ENCODE measurements at places on chromosomes 1 and 21.
A peak's percentile ranks its signal among the peaks of the same experiment; 100 is the strongest.

DNA sequence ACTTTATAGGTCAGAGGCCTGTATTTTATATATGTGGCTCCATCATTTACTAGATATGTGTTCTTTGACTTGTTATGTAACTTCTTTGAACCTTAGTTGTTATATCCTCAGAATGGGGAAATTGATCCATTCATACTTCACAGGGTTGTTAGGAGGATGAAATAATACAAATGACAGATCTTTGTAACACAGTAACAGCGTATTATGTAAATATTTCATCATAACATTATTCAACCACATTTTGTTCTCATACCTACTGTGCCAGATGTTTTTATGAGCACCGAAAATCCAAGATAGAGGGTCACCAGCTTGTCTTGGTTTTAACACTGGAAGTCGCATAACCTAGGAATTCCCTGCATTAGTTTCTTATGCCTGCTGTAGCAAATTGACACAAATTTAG, 3.3 kb downstream of the SUCO start:
- DNase-seq: no peak

DNA sequence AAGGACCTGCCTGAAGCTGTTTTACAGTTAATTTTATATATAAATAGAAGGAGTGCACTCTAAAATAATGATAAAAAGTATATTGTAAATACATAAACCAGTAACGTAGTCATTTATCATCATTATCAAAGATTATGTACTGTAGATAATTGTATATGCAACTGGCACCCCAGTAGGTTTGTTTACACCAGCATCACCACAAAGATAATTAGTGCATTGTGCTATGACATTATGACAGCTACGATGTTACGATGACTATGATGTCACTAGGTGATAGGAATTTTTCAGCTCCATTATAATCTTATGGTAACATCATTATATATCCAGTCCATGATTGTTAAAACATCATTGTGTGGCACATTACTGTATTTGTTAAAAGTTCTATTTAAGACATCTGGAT, 185.2 kb downstream of the LBR start:
- DNase-seq: no peak

GRCh38 chr1:52641307-52641706, 8.3 kb downstream of the SHISAL2A start:
- no peak for DNase-seq

DNA sequence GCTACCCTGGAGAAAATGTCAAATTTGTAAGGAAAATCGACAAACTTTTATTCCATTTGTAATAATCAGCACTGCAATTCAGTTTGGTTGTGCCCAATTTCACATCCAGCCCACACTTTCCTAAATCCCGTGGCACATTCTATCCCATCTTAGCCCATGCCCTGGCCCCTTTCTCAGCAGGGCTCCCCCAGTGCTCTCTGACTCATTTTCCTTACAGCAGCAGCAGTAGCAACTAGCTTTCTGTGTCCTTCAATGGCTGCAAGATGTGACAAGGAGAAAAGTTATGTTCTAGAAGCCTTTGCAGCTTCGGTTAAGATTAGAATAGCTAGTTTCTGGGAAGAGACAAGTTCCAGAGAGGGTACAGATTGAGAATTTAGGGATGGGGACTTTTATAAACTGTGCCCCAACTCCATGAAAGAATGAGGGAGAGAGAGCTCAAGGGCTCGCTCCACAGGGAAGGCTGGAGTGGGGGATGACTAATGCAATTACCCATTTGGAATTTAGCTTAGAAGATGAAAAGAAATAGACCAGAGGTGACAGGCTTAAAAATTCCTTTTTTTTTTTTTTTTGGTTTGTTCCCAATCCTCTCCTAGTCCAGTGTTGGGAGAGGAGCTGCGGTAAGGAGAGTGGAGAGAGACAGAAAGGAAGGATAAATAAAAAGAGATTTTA, 47.0 kb upstream of the POU2F1 start:
- DNase-seq: no peak

DNA sequence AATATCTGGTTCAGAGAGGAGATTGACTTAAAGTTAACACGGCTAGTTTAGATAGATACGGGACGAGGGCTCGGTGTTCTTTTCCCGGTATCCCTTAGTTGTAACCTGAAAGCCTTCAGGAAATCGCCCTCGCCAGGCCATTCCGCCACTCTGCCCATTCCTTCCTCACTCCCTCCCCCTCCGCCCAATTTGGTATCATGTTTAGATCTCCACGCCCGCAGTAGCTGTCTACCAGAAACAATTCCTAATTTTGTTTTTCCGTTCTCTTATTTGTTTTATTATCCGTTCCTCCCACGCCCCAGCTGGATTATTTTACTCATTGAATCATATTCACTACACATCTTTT, 685 bp upstream of the VAMP4 start:
- no peak for DNase-seq

GRCh38 chr1:167728818-167729410, 7.1 kb downstream of the MPZL1 start:
- no peak for DNase-seq

GRCh38 chr1:48309564-48310082, 87.1 kb downstream of the SLC5A9 start:
- no peak for DNase-seq

DNA sequence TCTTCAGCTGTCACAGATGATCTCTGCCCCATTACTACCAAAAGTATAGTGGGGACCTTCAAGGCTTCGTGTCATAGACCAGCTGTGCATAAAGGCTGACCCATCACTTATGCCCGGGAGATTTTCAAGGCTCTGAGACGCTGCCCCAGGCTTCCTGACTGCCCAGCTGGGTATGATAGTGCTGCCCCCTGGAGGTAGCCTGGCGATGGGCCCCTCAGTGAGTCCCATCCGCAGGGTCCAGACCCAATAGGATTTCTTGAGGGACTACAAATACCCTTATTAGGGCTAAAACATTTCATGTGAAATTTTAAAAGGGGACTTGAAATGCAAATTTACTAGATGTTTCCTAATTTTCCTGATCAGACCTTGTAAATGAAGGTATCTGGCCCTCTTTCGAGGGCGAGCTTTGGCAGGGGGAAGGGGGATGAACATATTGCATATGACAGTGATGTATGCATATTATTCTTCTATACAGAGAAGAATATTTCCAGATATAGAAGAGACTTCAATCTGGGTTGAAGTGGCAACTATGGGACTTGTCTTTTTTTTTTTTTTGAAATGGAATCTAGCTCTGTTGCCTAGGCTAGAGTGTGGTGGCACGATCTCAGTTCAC, 11.7 kb upstream of the FCMR start:
- peak; percentile 49 for DNase-seq

DNA sequence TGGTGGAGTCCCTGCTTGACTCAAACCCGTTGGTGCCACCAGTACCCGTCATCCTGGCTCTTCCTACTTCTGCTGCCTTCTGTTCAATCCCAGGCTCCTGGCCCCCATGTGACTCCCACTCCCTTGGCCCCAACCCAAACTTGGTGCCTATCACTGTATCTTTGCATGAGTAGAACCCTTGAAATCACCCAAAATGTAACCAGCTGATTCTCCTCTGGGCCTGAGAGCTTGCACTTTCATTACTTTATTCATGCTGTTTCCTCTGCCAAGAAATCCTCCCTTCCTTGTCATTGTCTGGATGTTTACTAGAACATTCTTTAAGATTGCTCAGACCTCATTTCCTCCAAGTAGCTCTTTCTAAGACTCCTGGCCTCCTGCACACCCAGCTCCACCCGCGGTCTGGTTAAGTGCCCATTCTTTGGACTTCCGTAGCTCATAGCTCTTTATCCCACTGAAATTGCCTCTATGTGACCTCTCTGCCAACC, 15.7 kb downstream of the PTAFR start:
- DNase-seq: no peak

GRCh38 chr1:63969441-63969901, 195.7 kb downstream of the ROR1 start:
- no peak for DNase-seq

DNA sequence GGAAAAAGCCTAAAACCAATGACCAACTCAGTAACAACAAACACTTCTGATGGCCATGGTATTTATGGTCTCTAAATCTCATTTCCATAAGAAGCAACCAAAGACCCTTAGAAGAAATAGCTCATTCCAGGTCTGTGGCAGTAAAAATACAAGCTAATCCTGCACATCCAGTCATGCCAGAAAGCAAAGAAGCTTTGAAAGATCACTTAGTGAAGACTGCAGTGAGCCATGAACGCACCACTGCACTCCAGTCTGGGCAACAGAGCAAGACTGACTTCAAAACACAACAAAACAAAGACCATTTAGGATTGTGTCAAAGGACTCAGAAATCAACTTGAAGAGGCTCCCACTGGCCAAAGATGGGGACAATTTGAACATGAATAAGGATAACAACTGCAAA, 18.4 kb upstream of the ELK4 start:
- no peak for DNase-seq

- no peak for DNase-seq
Measured at GRCh38 chr21:17527240-17527639, 14.4 kb downstream of the CXADR start.

- DNase-seq: no peak
Measured at GRCh38 chr21:35617491-35617890, 442.8 kb downstream of the SETD4 start.

DNA sequence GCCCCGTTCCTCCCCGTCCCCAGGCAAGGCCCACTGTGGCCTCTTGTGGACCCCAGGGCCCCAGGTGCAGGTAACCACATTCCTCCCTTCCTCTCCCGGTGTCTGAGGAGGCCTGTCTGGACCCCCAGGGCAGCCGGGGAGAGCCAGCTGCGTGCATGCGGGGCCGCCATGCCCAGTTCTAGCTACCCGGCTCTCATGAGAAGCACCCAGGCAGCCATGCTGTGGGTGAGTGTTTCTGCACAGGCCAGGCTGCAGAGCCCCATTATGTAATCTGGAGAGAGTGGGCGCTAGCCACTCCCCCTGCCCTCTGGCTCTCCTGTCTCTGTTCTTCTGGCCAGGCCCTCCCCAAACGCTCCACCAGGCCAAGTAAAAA, 18.4 kb upstream of the PLEKHG5 start:
- peak; percentile 20 for DNase-seq

DNA sequence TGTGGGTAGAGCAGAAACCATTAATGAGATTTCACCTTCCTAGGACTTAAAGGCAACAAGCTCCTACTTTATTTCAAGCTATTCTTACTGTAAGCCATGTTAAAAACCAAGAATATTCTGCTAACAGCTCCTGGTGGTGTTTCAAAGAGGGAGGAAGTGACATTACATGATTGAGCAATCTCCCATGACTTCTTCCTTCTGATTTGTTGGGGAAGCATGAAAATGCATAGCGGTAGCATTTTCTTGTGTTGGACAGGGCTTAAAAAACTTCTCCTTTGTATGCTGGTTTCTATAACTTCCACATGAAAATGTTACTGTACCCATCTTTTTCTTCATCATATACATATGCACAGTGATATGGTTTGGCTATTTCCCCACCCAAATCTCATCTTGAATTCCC, 297.0 kb upstream of the SNX7 start:
- no peak for DNase-seq

DNA sequence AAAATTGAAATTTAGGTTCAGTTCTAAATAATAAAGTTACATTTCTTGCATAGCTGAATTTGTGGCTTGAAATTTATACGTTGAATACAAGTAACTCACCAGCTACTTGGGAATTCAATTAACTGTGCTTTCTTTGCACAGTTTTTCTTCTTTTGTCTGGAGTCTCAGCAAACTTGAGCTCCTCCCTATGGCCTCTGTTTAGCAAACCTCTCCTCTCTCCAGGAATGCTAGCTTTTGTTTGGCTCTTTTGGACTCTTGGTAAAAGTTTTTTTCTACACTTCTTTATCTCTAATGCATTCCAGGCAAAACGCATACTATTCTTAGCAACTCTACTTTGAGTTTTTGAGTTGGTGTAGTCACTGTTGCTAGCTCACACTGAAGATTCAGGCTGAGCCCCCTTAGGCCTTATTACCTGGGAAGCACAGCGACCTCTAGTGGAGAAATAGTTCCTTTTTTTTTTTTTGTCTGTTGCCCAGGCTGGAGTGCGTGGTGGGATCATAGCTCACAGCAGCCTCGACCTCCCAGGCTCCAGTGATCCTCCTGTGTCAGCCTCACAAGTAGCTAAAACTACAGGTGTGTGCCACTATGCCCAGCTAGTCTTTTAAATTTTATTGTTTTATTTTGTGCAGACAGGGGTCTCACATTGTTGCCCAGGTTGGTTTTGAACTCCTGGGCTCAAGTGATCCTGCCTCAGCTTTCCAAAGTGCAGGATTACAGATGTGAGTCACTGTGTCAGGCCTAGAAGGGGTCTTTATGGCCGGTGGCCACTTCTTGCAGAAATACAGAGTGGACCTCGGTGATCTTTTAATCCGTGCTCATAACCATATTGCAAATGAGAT, 61.7 kb downstream of the CASQ2 start:
- DNase-seq: peak; percentile 28

- no peak for DNase-seq
Measured at GRCh38 chr21:42833439-42833815, 45.9 kb downstream of the WDR4 start.

- no peak for DNase-seq
Measured at GRCh38 chr1:99727575-99728185, 38.8 kb downstream of the FRRS1 start.

GRCh38 chr21:42129300-42130266, 58.5 kb downstream of the UMODL1 start:
- no peak for DNase-seq

GRCh38 chr1:182484531-182485257, 34.7 kb downstream of the RGSL1 start:
- peak; percentile 8 for DNase-seq

- DNase-seq: no peak
Measured at GRCh38 chr1:9466780-9467758, 72.2 kb upstream of the SLC25A33 start.

DNA sequence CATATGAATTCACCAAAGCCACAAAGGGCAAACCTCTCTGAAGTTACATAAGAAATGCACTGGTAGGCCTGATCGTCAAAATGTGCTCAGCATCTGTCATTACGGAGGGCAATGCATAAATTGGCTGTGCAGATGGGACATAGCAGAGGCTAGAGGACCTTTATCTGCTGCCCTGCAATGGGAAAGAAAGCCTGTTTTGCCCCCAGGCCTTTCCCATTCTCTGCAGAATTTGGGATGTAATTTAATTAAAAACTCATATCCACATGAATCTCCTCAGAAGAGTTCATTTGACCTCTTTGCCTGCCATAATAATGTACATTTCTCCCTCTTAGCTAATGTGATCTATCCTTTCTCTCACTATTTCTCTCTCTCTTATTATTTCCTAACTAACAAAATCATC, 158.1 kb downstream of the ZP4 start:
- no peak for DNase-seq

GRCh38 chr1:15430787-15431570, 7.3 kb upstream of the CTRC start:
- DNase-seq: peak; percentile 91

- DNase-seq: no peak
Measured at GRCh38 chr1:15707239-15707925, 23.3 kb downstream of the PLEKHM2 start.

- DNase-seq: no peak
Measured at GRCh38 chr1:75611014-75611413, at the start of gene SLC44A5. Gene SLC44A5, minus strand, starts transcription at chr1:75611114. Its CDS starts 69,667 bp downstream, at chr1:75541447.

DNA sequence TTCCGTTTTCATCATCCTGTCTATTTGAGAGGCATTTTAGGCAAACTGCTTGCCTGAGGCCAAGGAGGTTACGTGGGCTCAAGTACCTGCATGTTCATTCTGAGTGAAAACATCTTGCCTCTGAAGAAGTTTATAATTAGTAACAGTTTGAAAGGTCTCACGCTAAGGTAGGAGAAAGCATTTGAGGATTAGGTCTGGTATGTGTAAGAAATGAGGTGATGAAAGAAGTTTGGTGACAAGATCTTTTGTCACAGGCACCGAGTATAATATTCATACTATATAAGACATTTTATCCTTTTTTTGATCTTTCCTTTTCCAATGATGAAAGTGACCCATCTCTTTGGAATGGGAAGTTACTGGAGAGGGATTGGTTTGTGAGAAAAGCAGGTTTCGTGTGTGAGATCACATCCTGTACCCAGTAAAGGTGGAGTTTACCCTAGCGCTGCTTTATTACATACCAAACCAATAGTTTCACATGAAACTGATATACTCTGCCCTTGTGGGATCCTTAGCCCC, 98.7 kb upstream of the PDC start:
- no peak for DNase-seq
